SHP77 (cell line): ENCODE measurements at places on chromosomes 5 and 9.

- no peak for DNase-seq
Measured at GRCh38 chr9:22211588-22212360, 202.7 kb upstream of the CDKN2B start.

DNA sequence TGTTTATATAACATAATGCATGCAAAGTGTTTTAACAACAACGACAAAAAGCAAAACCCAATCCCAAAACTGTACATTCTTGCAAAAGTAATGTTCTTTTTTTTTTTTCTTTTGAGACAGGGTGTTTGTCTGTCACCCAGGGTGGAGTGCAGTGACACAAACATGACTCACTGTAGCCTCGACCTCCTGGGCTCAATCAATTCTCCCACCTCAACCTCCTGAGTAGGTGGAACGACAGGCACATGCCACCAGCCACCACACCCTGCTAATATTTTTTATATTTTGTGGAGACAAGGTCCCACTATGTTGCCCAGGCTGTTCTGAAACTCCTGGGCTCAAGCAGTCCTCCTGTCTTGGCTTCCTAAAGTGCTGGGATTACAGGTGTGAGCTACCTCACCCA, 13.6 kb upstream of the HAVCR1 start:
- no peak for DNase-seq

DNA sequence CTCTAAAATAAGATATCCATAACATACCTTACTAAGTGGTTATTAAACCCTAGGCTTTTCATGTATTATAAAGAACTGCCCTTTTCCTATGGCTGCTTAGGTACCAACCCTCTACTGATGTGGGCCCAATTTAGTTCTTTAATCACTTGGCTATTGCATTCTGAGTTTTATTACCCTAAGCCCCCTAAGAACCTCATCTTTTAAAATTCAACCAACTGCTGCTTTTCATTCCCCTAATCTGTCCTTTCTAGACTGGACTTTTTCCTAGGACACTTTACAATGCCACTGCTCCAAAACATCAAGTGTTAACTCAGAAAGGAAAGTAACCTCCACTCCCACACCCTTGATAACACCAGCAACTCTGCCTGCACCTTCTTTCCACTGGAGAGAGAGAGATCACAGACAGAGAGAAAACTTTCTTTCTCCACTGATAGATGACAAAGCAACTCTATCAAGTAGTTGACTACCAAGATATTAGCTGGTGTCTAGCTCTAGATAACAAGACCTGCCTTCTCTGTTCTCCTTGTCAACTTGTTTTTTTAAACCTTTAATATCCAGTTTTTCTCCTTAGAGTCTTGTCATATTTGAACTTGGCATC, 27.3 kb downstream of the ELL2 start:
- no peak for DNase-seq

- no peak for DNase-seq
Measured at GRCh38 chr5:52909192-52909591, 80.0 kb upstream of the ITGA2 start.

- DNase-seq = no peak
Measured at GRCh38 chr5:88145611-88146467, 122.8 kb downstream of the TMEM161B start.

DNA sequence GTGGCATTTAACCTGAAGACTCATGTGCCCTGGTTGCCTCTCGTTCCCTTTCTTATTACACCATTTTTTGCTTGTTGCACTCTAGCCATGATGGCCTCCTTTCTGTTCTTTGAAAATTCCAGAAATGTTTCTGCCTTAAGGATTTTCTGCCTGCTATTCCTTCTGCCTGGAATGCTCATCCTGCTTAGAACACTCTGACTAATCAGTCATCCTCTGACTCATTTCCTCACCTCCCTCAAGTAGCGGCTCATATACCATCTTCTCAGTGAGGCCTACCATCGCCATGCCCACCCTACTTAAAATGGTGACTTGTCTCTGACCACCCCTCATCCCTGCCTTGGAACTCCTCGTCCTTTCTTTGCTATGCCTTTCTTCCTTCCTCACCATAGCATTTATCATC, 68.8 kb downstream of the KIF4B start:
- DNase-seq = no peak

DNA sequence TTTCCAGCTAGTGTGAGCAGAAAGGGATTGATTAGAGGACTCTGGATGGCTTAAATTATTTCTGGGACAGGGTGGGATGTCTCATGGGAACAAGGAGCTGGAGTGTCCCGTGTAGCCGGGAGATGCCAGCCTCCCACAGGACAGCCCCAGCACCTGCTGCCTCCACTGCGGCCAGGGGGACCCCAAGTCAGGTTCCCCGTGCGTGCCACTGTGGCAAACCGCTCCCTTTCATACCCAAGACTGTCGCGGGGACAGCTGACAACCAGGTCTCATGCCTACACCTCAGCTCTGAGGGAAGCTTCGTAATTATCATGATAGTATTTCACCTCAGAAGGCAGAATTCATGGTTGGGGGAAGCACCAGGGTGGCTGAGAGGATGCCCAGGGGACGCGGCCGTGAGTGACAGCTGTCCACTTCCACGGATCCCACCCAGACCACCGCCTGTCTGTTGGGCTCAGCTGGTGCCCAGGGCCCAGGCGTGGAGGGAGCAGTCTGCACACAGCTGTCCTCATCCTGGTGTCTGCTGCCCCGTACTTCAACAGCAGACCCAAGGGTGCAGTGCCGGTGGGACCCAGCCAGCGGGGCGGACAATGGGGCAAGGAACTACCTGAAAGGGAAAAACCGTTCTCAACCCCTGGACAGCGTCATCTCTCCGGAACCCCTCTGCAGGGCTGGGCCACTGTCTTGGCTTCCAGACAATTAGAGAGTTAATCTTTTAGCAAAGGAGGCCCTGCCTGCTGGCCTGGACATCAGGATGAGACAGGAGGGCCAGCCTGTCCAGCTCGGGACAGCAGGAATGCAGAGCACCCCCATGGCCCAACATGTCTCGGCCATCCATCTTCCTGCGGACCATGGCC, 166.9 kb downstream of the OLFM1 start:
- no peak for DNase-seq

DNA sequence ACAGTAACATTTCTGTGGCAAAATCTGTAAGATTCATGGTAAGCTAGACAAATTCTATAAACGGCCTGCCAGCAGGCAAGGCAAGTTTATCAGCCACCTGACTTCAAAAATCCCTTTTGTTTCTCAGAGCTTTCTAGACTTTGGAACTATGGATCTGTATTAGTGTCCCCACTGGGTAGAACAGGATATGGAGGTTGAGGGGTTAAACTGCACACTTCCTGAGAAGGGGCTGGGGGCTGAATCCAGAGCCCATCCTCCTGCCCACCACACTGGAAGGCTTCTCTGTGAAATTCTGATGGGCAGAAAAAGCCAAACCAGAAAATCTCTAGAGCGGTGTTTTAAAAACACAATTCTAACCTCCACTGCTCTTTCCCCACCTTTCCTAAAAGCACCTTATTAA, 128.7 kb downstream of the ENTREP1 start:
- no peak for DNase-seq

GRCh38 chr5:94481059-94481458, 137.3 kb downstream of the KIAA0825 start:
- DNase-seq = no peak

DNA sequence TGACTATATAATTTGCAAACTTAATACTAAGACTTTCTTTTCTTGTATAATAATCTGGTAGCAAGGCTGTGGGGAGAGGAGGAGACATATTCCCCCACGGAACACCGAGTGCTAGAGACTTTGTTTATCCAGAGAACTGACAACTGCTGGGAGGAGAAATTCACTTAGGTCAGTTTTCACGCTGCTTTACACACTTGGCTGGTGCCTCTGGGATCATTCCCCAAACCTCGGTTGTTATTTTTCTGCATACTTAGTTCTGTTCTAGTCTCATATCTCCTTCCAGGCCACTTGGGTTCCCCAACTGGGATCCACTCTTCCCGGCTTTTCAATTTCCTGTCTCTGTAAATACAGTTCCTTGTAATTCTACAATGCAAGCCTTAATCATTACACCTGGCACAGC, 238.2 kb upstream of the ADAMTS16 start:
- no peak for DNase-seq

DNA sequence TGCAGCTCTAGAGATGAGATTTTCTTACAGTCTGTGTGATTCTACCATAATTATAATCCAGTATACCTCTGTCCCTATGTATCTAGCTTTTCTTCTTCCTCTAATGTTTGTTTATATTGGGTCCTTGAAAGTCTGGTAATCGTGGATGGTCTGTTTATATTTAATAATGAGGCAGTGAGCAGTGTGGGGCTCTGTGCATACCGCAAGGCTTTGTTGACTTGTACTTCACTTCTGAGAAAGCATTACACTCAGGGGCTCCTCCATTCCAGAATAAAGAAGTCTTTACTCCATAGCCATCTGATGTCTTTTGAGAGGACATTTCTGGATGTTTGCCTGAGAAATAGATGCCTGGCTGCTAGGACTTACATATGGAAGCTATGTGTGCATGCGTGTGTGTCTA, 4.5 kb upstream of the MPDZ start:
- no peak for DNase-seq

DNA sequence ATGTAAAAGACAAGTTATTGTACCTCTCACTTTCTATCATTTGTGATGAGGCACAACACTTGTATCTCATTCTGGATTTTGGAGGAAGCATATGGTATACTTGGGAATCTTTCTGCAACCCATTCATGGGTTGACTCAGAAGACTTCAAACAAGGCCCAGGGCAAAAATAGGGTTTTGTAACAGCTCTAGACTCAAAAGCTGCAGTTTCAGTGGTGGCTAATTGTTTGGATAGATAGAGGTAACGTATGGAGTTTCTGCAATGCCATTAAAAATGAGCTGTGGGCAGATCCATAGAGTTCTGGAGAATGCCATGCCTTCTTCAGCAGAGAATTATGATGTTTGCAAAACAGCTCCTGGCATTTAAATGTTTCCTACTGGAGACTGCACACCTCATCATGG, 279.6 kb upstream of the VLDLR start:
- no peak for DNase-seq

DNA sequence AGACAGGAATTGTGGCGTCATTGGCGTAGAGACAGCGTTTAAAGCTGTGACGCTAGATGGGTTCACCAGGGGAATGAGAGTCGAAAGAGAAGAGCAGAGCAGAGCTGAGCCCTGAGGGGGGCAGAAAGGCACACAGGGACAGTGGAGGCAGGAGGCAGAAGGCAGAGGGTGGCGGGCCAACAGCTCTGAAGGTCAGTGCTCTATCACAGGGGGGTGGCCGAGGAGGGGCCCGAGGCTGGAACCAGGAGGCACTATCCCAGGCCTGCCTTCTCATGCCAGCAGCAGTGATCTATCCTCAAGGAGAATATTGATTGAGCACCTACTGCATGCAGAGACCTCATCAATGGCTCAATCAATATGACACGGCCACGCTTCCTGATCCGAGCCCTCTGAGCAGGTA, 132.4 kb downstream of the KCNIP1 start:
- DNase-seq = no peak

- no peak for DNase-seq
Measured at GRCh38 chr9:130143279-130143893, 28.8 kb upstream of the NCS1 start.

GRCh38 chr5:54820346-54821134, 164.9 kb downstream of the ESM1 start:
- DNase-seq = no peak

DNA sequence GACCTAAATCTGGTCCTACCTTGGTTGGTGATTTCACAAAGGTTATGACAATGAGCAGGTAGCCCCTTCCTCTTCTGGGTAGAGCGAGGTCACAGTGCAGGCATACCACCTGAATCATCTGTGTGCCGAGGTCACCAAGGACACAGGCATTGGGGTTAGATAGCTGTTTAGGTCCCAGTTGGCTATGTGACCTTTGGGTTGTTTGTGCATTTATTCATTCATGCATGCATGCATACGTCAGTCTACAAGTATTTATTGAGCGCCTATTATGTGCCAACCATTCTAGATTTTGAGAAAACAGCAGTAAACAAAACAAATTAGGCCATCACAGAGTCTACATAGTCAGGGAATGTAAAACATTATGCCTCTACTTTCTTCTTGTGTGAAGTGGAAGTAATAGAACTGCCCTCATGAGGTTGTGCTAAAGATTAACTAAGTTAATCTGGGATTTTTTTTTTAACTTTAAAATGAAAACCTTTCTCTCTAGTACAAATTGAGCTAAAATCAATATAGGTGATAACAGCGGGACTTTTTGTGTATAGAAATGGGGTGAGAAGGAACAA, 104.7 kb upstream of the SLC12A2 start:
- DNase-seq = no peak

GRCh38 chr5:76457674-76458485, 54.8 kb downstream of the IQGAP2 start:
- DNase-seq = no peak

DNA sequence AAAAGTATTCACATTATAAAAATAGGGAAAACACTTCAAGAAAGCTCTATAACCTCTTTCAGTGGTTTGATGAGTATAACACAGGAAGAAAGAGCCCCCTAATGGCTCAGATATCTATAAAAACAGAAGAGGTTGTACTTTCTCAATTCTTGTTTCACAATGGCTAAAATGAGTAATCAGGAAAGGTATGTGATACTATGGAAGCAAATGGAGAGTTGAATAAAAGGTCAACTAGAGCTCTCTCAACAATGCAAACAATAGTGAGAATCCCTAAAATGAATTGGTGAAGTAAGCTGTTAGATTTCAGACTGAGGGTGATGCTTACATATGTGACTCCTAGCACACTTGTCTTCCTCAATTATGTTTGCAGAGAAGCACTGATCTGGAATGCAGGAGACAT, 584.6 kb upstream of the CDH18 start:
- peak; percentile 22 for DNase-seq

DNA sequence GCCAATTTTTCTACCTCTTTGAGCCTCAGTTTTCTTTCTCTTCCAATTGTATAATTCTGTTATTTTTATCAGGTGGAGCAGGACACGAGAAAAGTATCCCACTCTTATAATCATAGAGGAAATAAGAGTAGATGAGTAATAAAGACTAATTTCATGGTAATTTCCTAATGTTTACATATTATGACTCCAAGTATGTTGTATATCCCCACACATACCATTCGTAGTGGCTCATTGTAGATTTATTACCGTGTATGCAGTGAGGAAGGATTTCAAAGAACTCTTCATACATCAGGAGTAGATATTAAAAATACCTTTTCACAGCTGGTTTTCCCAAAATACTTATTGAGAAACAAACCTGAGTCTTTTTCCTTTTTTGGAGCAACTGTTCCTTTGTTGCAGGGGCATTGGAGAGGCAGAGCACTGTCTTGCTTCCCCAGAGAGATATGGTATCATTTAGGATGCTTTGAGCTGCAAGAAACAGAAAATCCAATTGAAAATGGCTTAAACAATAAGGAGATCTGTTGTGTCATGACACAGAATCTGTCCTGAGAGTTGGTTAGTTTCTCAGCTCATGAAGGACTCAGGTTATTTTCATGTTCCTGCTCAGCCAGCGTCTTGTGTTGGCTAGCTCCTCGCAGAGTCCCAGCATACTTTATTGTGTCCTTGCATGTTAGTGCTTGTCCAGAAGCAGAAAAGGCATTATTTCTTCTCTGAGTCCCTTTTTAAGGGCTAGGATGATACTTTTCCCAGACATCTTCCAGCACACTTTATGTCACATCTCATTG, 291.2 kb downstream of the ARHGAP26 start:
- no peak for DNase-seq
